Stimulated activated CD8-positive, alpha-beta memory T cell treated with anti-CD3 and anti-CD28 coated beads, Interleukin-7, amount 100 ng/mL, for 48 hours (primary cell): ENCODE measurements at places on chromosomes 4 and X.

- no peak for DNase-seq
These were observed 24.1 kb downstream of the FGFRL1 start for GRCh38 chr4:1035510-1035909.

DNA sequence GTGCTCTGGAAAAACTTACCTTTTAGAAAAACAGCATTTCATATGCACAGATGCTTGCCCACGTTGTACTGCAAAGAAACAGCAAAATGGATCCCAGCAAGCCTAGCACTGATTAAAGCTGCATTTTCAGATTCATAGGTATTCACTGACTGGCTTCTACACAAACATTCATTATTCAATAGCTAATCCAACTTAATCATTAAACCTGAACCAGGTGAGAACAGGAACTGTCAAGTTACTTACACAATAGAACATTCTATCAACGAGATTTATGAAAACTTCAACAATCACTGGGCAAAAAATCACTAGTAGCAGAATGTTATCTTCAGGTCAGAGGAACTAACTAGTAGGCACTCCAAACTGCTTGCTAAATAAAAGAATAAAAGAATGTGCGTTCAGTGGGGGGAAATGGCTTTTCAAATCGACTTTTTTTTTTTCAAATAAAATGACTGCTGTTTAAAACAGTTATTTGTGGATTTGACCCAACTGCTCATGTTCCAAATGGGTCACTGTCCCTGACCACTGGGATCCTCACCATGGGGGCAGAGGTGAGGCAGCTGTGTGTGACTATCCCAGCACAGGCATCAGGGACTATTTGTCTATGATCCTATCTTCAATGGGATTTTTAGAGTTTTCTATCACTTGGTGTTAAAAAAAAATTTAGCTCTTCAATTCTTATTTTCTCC lies 42.3 kb downstream of the STX18 start:
- DNase-seq = no peak

DNA sequence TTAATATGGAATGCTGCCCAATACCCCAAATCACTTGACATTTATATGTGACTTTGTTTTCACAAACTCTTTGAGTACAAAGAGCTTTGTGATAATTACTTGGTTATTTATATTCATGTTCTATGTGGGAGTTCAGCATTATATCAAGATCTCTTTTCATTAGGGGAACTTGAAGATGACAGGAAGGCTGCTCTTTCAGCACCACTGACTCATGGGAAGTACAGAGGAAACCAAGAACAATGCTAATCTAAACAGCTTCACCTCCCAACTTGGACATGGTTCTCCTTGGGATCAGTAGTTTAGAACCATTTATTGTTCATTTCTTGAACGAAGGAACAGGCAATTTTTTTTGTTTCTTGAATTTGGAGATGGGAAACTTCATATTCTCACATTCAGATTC lies 184.0 kb upstream of the AFF2 start:
- DNase-seq = no peak

- DNase-seq = no peak
These were observed 74.5 kb upstream of the HS3ST1 start for GRCh38 chr4:11503166-11503565.

DNA sequence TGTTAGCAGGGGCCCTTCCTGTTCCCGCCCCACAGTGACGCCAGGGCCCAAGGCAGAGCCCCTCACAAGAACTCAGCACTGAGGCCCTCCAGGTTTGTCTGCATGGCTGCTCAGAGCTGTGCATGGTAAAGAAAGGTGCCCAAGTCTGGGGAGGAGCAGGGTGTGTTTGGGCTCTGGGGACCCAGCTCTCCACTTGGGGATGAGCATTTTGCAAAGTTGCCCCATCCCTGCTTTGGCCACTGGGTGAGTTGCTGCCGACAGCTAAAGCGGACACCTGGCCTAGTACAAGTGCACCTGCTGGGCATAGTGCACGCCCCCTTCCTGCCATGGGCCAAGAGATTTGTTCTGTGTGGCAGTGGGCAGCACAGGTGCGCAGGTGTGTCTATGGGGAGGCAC lies 2.0 kb upstream of the MXD4 start:
- no peak for DNase-seq

DNA sequence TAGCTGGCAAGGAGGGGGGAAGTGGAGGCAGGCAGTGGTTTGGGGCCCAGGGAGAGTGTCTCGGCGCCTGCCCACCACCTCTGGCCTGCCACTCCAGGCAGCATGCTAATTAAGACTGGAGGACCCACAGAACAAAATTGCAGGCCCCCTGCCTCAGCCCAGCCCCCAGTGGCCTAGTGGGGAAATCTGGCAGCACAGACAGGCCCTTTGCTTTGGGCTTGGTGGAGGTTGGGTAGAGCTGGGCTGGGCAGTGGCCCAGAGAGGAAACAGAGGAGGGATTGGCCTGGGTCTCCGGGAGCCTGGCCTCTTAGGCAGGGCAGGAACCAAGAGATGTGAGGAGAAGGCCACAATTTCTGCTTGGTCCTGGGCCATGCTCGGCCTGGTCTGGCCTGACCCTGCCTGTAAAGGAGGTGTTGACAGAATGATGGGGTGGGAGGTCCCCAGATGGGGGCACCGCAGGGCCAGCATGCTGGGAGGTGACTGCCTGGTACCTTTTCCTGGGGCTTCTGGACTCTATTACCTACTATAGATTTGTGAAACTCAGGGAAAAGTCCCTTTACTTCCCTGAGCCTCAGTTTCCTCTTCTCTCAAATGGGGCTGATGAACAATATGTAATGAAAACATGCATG lies 92.4 kb upstream of the PJA1 start:
- DNase-seq = no peak

- DNase-seq = no peak
These were observed 41.3 kb downstream of the RBMX start for GRCh38 chrX:136839196-136839595.

DNA sequence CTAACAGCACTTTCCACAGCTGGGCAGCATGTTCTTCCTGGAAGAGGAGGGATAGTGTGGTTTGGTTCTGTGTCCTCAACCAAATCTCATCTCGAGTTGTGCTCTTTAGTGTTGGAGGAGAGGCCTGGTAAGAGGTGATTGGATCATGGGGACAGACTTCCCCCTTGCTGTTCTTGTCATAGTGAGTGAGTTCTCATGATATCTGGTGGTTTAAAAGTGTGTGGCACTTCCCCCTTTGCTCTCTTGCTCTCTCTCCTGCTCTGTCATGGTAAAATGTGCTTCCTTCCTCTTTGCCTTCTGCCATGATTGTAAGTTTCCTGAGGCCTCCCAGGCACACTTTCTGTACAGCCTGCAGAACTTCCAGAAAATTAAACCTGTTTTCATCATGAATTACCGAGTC lies 133.7 kb upstream of the NDP start:
- DNase-seq = no peak

DNA sequence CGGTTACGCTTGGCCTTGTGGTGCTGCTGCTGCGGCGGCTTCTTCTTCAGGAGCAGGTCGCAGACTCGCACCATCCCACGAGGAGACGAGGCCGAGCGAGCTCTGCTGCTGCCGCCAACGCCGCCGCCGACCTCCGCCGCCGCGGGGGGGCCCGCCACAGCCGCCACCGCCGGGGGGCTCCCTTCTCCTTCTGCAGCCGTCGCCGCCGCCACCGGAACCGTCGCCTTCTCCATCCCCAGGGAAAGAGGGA lies 237 bp downstream of the ANKRD17 start:
- DNase-seq = no peak

- no peak for DNase-seq
These were observed 664.7 kb upstream of the FAM241A start for GRCh38 chr4:111480510-111480909.

DNA sequence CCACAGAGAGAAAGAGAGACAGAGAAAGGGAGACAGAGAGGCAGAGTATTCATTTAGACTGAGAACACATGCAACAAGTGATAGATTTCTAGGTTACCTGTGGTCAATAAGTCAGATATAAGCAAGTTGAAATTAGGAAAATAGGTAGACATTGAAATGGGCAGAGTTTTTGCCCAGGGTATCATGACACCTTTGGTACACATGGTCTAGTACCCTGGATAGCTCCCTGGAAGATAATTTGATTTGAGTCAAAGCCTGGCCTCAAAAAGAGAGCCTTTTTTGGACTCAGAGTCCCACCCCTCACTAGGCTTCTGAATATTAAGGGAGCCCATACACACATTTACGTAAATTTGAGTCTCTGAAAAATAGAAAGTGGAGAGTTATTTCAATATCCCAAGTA lies 4.0 kb upstream of the RPS6KA6 start:
- DNase-seq = no peak

GRCh38 chr4:98873059-98873458 lies 55.9 kb downstream of the EIF4E start:
- DNase-seq = no peak

GRCh38 chrX:97389761-97390192 lies 506.1 kb downstream of the RPA4 start:
- no peak for DNase-seq

- no peak for DNase-seq
These were observed 3.5 kb upstream of the STS start for GRCh38 chrX:7143941-7144525.

GRCh38 chrX:47515941-47516665 lies 33.1 kb upstream of the ZNF41 start:
- no peak for DNase-seq

DNA sequence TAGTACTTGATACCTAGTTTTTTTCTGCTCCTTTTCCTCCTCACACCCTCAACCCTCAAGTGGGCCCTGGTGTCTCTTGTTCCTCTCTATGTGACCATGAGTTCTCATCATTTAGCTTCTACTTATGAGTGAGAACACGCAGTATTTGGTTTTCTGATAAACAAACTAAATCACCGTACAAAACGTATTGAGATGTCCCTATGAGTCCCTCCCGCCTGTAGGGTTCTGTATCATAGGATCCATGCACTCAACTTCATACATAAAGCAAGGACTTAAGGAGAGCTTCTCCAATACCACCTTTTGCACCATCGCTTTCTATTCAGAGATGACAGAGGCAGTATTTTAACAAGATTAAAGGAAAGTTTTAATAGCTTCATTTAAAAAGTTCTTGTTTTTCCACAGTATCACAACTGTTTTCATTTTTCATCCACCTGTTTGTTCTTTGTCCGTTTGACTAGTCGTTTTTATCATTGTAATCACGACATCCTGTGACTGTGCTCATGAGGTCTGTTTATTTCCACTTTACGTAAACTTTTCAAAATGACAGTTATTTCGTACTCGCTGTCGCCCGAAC lies 457 bp upstream of the RAB9A start:
- DNase-seq = no peak

DNA sequence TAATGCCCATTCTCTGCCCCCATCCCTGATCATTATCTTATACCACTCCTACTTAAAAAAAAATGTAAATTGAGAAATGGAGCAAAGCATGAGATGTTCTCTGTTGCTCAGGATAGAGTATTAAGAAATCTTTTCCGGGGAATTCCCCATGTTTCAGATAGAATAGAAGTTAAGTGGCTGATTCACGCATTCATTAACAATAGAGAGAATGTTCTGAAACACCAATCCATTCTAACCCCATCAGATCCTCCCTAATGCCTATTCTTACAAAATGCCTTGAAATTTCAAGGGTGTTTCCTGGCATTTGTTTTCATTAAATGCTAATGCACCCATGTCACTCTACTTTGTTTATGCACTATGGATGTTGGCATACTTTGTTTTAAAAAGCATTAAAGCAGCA lies 101.1 kb downstream of the AREG start:
- DNase-seq = no peak
